ENCODE measurements at places on chromosomes 13 and 19. TPM values are rescaled to one million over a fixed set of nuclear protein-coding genes. Genes with fewer than 3 reads are reported as not detected.

The NALCN gene
- not detected for total RNA-seq

DNA sequence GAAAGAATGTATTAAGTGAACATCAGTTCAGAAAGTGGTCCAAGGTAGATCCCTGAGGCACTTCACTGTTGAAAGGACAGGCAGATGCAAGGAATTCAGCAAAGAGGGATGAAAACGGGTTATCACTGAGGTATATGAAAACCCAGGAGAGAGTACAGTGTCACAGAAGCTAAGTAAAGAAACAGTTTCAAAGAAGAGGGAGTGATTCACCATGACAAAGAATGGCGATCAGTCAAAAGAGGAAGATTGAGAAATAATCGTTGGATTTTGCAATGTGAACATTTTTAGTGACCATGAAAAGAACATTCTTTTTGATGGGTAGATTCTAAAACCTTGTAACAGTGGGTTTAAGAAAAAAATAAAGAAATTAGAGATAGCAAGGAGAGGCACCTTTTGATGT lies 99.3 kb downstream of the EPSTI1 start:
- no peak for DNase-seq

DNA sequence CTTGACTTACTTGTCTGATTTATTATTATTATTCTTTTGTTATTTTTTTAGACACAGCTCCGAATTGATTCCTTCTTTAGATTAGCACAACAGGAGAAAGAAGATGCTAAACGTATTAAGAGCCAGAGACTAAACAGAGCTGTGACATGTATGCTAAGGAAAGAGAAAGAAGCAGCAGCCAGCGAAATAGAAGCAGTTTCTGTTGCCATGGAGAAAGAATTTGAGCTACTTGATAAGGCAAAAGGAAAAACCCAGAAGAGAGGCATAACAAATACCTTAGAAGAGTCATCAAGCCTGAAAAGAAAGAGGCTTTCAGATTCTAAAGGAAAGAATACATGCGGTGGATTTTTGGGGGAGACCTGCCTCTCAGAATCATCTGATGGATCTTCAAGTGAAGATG lies 29.4 kb downstream of the ERCC5 start:
- no peak for DNase-seq

The TMEM91 gene
- total RNA-seq: 21.8 TPM

The PRR22 gene
- 4.9 TPM for total RNA-seq

The ZNF304 gene
- 9.0 TPM for total RNA-seq

DNA sequence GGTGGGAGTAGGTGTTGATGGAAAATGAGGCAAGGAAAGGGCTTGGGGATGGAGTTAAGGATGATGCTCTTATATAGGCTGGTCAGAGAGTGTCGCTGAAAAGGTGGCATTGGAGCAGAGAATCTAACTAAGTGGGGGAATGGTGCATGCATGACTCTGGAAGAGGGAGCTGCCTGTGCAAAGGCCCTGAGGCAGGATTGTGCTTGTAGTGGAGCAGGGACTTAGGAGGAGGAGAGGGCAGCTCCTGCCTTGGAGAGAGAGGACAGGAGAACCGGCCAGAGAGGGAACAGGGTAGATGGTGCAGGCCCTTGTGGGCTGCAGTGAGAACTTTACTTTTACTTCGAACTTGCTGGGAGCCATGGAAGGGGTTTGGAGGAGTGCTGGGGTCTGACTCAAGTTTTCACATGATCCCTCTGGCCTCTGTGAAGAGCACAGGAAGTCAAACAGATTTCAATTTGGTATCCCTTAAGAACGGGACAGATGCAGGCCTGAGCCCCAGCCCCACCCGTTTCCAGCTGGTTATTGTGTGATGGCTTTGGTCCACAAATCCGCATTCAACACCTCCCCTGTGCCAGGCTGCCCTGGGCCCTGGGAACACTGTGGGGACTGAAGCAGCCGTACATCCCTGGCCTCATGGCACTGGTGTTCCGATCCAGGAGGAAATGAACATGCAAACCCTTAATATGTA lies 7.0 kb downstream of the AP2A1 start:
- DNase-seq: no peak

DNA sequence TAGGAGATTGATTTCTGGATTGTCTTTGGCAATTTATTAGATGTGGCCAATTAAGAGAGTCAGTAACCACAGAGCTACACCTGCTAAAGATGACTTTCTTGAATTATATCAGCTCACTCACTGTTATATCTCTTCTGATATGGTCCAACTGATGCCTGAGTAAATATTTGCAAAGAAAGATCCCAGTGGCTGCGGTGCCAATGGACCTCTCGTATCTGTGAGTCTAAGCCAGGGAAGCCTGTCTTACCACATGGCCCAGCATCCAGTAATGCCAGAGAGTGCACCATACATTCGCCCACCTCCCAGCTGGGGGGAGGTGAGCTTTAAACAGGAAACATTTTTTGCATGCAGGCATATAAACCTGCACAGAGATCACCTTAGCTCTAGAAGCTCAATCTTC lies 82.7 kb upstream of the SLC15A1 start:
- DNase-seq: no peak

- no peak for DNase-seq
These were observed 20.8 kb upstream of the POU2F2 start for GRCh38 chr19:42152910-42153671.

The TEAD2 gene
- total RNA-seq: 84.3 TPM

The LAIR1 gene
- total RNA-seq: not detected

Data from cardiac muscle cell (in vitro differentiated cells and primary cell).